ENCODE measurements at places on chromosomes 7 and 10. TPM values are rescaled to one million over a fixed set of nuclear protein-coding genes. Genes with fewer than 3 reads are reported as not detected.

Gene NKX1-2
- total RNA-seq = not detected

- DNase-seq = no peak
Observed at GRCh38 chr7:132575982-132576720, at the start of gene PLXNA4. PLXNA4 (minus strand) TSS chr7:132576470; CDS start chr7:132508693, 67,777 bp downstream.

DNA sequence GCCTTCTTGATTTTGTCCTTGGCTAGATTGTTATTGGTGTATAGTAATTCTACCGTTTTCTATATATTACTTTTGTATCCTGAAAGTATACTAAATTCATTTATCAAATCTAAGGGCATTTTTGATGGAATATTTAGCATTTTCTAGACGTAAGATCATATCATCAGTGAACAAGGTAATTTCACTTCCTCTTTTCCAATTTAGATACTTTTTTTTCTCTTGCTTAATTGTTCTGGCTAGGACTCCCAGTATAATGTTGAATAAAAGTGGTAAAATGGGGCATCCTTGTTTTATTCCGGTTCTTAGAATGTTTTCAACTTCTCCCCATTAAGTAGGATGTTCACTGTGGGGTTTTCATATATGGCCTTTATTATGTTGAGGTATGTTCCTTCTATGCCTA is 260.7 kb downstream of the POLR1F start:
- no peak for DNase-seq

DNA sequence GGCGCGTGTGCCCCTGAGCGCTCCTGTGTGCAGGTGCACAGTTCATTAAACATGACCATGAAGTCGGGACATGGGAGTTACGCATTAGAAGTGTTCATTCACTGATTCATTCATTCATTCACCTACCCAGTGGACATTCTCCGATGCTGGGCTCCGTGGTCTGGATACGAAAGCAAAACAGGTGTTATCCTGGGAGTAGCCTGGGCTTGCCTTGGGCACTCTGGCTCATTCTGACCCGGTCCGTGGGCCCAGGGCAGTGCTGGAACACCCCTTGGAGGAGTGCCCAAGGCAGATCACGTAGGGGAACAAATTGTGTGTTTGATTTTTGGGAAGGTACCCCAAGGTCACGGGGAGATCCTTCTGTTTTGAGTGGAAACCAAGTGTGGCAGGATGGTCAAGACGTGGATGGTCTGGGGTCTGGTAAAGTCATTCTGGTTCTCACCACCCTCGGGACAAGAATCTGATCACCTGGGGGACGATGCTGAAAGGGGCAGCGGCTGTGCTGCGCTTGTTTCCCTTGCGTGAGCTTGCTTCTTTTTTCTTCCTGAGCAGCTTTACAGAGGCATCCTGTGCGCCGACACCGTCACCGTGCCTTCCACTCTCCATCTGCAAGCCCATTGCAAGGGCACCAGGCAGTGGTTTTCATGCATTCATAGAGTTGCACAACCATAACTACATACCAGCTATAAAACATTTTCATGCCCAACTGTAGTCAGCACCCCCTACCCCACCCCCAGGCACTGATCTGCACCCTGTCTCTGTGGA is 10.1 kb downstream of the ELFN1 start:
- no peak for DNase-seq

- no peak for DNase-seq
Observed at GRCh38 chr10:101145145-101145544, 14.0 kb downstream of the TLX1 start.

GRCh38 chr7:28106321-28106829 is 74.2 kb downstream of the JAZF1 start:
- peak; percentile 81 for DNase-seq

DNA sequence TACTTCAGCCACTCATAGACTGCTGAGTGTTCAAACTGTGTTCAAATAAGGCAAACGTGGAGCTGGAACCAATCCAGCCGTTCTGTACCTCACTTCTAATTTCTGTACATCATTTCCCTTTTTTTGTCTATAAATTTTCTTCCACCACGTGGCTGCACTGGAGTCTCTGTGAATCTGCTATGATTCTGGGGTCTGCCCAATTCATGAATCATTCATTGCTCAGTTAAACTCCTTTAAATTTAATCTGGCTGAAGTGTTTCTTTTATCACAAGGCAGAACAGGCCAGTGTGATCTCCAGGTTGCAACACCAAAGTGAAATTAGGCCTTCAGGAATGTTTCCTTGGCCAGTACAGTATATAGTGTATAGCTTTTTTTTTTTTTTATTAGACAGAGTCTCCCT is 53.5 kb downstream of the DNAJC12 start:
- no peak for DNase-seq

GRCh38 chr7:128275681-128276080 is 34.6 kb downstream of the LEP start:
- DNase-seq = no peak

GRCh38 chr10:124429576-124429975 is 10.9 kb upstream of the OAT start:
- no peak for DNase-seq

Gene ABCB8
- total RNA-seq = 23.7 TPM

GRCh38 chr7:7746458-7746857 is 28.1 kb upstream of the RPA3 start:
- no peak for DNase-seq

- DNase-seq = no peak
Observed at GRCh38 chr7:101066141-101066832, 19.0 kb upstream of the TRIM56 start.

DNA sequence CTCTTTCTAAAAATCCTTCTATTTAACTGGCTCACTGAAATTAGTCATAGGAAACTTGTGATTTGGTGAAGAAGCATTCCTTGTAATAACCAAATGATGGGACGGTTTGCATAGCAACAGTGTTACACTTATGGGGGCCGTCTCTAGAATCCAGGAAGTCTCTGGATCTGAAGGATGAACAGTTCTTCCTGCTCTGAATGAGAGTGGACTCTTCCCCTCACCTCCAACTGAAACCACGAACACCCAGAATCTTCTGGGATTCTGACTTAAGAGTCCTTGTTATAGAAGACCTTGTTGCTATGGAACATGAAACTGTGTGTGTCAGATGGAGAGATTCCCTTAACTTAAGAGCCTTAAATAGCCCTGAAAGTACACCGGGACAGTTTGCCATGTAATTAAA is 23.2 kb downstream of the NOLC1 start:
- DNase-seq = no peak

Gene OPN1SW
- not detected for total RNA-seq

Gene UNCX
- not detected for total RNA-seq

Gene MIOS
- total RNA-seq = 32.5 TPM

GRCh38 chr7:139482662-139483466 is 609 bp downstream of the KLRG2 start:
- no peak for DNase-seq

Gene HGF
- total RNA-seq = 13.4 TPM

- no peak for DNase-seq
Observed at GRCh38 chr7:21251151-21251800, 176.6 kb upstream of the SP4 start.

Gene TEX47
- total RNA-seq = not detected

GRCh38 chr7:133645884-133646391 is 393.1 kb downstream of the EXOC4 start:
- no peak for DNase-seq

DNA sequence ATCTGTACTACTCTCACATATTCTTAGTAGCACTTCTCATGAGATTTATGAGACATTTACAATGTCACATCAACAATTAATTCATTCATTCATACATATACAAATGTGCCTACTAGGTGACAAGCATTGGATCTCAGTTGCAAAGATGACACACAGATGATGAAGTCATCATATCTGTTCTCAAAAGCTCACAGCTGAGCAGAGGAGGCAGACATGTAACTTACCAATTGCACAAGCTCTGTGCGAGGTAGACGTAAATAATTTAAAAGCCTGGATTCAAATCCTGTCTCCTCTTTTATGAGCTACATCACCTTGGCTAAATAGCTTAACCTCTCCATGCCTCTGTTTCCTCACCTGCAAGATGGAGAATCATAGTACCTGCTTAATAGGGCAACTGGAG is 109.4 kb upstream of the FAM133B start:
- no peak for DNase-seq

GRCh38 chr7:80918399-80918798 is 452 bp downstream of the SEMA3C start:
- no peak for DNase-seq

Gene COX15
- total RNA-seq = 21.0 TPM

Gene OR2A25
- total RNA-seq = not detected

DNA sequence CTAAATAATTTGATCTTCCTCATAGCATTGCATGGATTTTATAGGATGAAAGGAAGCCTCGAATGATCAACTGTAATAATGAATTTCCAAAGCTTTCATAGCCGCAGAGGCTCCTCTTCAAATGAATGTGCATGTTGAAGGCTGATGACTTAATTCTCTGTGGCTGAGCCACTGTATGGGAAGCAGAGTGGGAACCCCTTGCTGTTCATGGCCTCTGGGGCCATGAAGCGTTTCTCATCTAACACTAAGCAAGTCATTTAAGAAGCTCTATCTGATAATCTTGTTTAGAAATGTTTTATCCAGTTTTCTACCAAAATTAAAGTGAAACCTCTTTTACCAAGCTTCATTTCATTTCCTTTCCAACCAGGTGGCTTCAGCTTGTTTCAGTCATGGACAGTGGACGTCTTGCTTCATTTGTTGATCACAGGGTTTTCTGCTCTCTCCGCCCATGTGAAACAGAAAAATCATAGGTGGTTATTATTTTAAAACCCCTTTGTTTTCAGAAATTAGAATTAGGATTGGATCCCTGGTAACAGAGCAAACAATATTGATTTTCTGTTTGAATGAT is 10.3 kb upstream of the ADARB2 start:
- peak; percentile 53 for DNase-seq

DNA sequence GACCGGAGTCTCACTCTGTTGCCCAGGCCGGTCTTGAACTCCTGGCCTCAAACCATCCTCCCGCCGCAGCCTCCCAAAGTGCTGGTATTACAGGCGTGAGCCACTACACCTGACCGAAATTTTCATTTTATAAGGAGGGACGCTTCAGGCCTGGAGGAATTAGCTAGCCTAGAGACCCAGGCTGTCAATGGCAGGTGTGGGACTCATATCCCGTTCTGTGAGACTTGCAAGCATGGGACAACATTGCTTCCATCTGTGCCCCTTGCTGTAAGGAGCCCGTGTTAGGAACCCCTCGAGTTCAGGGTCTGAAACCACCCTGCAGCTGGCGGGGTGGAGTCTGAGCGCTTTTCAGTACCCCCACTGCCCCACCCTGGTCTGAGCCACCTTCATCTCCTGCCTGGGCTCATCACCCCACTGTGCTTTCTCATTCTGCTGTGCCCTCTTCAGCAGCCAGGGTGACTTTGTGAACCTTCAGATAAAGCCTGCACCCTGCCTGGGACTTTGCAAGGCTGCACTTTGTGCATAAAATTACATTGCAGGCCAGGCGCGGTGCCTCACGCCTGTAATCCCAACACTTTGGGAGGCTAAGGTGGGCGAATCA is 1.3 kb upstream of the DAGLB start:
- DNase-seq = no peak

GRCh38 chr10:133326745-133327650 is 9.7 kb downstream of the CALY start:
- DNase-seq = no peak
